Right renal pelvis (tissue), 4 donors: ENCODE measurements at places on chromosomes 3 and 15. TPM values are rescaled to one million over a fixed set of nuclear protein-coding genes. Genes with fewer than 3 reads are reported as not detected.

The SFMBT1 gene
- 8.6 TPM for polyA plus RNA-seq

The IFT57 gene
- polyA plus RNA-seq = 97.4 TPM

The ZNF280D gene
- 37.5 TPM for polyA plus RNA-seq

The PLA2G4F gene
- polyA plus RNA-seq = 24.3 TPM

The LEKR1 gene
- 2.5 TPM for polyA plus RNA-seq

The CLSTN2 gene
- 1.9 TPM for polyA plus RNA-seq

The TPRA1 gene
- 44.4 TPM for polyA plus RNA-seq

The SUCNR1 gene
- 8.2 TPM for polyA plus RNA-seq

The TRIM42 gene
- polyA plus RNA-seq = not detected

The GOLGA6D gene
- polyA plus RNA-seq = 0.32 TPM

The BFSP2 gene
- 0.21 TPM for polyA plus RNA-seq

The AGTR1 gene
- 23.6 TPM for polyA plus RNA-seq

The CYP1A2 gene
- 0.08 TPM for polyA plus RNA-seq

The CHRD gene
- 12.2 TPM for polyA plus RNA-seq

The PAQR5 gene
- polyA plus RNA-seq = 26.7 TPM
